Glutamatergic neuron (in vitro differentiated cells): ENCODE measurements at places on chromosomes 4 and X. TPM values are rescaled to one million over a fixed set of nuclear protein-coding genes. Genes with fewer than 3 reads are reported as not detected.

GRCh38 chrX:9456250-9457074 lies 8.4 kb upstream of the TBL1X start:
- no peaks in the 10 kb centered on the region for H3K36me3 ChIP-seq
- no peak overlapping the region for H3K4me3 ChIP-seq
- DNase-seq, result no peak
- H3K27me3 ChIP-seq, result no peaks in the 10 kb centered on the region
- no peak overlapping the region for H3K27ac ChIP-seq

ITM2A gene
- 5.8 TPM for total RNA-seq

ODAPH gene
- total RNA-seq, result not detected

NUP62CL gene
- total RNA-seq, result 1.6 TPM
